ENCODE measurements at places on chromosomes 11 and 22. TPM values are rescaled to one million over a fixed set of nuclear protein-coding genes. Genes with fewer than 3 reads are reported as not detected.

- DNase-seq, result no peak
Measured at GRCh38 chr11:44601471-44602370, 36.3 kb downstream of the CD82 start.

GRCh38 chr11:95512177-95512576 lies 277.4 kb downstream of the FAM76B start:
- DNase-seq, result no peak

DNA sequence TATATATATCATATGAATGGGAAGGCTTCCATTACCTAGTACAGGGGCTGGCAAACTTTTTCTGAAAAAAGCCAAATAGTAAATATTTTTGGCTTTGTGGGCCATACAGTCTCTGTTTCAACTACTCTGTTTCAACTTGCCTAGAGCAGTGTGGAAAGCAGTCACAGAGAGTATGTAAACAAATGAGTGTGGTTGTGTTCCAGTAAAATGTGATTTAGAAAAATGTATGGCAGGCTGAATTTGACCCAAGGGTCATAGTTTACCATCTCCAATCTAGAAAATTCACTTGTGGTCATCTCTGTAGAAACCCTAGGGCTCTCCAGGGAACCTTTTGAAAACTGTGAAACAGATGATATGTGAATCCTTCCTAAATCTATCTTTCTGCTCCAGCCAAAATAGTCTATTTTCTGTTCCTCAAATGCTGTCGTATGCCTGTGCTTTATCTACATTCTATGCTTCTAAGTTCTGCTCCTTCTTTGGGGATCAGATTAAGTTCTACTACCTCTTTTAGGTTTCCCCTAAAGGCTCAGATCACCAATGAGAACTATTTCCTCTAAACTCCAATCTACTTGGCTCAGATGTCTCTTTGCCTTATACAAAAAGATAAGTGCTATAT lies 356.2 kb downstream of the METTL15 start:
- no peak for DNase-seq

DNA sequence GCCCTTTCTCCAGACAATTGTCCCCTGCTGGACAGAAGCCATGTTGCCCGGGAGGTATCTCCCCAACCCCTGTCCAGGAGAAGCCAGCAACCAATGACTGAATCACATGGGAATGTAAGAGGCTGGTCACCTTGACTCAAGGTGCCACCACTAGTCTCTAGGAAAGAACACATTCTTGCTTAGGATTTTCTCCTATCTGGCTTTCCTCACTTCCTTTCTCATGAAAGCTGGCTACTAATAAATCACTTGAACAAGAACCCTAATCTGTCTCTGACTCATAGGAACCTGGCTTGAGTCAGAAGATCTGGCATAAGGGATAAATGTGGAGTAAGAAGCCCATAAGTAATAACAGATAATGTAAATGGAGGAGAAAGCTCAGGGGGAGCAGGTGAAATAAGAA lies 101.4 kb upstream of the C11orf87 start:
- no peak for DNase-seq

DNA sequence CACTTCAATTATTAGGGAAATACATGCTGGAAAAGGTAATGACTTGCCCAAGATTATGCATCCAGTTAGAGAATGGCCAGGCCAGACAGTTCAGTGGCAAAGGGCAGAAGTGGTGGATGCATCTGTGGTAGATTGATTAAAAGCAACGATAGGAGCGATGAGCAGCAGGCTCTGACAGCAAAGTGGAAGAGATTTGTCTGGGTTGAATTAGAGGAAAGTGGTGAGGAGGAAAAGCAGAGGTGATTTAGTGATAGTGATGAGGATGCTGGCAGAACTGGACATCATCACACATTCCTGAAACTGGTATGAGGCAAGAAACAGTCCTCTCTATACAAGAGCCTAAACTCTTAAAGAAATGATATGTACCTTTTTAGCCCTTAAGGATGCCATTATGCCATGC lies 12.5 kb downstream of the HSD17B12 start:
- no peak for DNase-seq

GRCh38 chr22:37021710-37022482 lies 2.4 kb downstream of the MPST start:
- DNase-seq, result peak; percentile 34

- no peak for DNase-seq
Measured at GRCh38 chr22:35684732-35685131, 32.9 kb upstream of the APOL5 start.

DNA sequence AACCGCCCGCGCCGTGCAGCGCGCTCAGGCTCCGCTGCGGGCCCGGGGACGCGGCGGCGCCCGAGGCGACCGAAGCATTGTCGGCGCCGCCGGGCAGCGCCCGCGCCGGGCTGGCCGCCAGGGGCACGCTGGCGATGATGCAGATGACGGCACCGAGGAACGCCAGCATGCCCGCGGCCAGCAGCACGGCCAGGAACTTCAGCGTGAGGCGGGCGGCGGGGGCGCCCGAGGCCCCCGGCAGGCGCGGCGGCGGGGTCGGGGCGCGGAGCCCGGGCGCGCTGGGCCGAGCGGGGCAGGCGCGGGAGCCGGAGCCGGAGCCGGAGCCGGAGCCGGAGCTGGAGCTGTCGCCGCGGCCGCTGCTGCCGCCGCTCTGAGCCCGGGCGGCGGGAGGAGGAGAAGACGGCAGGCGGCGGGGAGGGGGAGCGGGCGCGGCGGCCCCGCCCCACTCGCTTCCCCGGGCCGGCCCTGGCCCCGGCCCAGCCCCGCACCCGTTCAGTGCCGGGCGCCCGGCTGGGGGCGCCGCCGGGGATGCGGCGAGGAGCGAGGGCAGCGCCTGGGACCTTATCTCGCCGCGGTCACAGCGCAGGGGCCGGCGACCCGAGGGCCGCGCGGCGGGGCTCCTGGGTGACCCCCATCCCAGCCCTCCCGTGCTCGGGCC lies at the start of gene NPTXR:
NPTXR (minus strand) TSS at position 372 of the 658 bp plus-strand sequence.
- DNase-seq, result peak; percentile 32

GRCh38 chr11:20489948-20490347 lies 102.4 kb downstream of the PRMT3 start:
- no peak for DNase-seq

- DNase-seq, result no peak
Measured at GRCh38 chr11:100980156-100980555, 149.5 kb downstream of the PGR start.

Gene GRM5
- not detected for total RNA-seq

Gene RAB36
- total RNA-seq, result 2.4 TPM

Gene HOATZ
- not detected for total RNA-seq

Gene TMPRSS13
- total RNA-seq, result 2.4 TPM

Gene FIBIN
- not detected for total RNA-seq

Gene CYTH4
- total RNA-seq, result 89.5 TPM

Gene TNNI2
- not detected for total RNA-seq

Gene NRIP3
- total RNA-seq, result 4.4 TPM

Data from T-helper 17 cell (primary cell).